ENCODE measurements at places on chromosomes 6 and 20.

- DNase-seq = peak; percentile 13
Measured at GRCh38 chr20:26208296-26209091, 511.8 kb upstream of the ZNF337 start.

GRCh38 chr6:17413313-17413750 lies 19.9 kb downstream of the CAP2 start:
- peak; percentile 76 for DNase-seq

DNA sequence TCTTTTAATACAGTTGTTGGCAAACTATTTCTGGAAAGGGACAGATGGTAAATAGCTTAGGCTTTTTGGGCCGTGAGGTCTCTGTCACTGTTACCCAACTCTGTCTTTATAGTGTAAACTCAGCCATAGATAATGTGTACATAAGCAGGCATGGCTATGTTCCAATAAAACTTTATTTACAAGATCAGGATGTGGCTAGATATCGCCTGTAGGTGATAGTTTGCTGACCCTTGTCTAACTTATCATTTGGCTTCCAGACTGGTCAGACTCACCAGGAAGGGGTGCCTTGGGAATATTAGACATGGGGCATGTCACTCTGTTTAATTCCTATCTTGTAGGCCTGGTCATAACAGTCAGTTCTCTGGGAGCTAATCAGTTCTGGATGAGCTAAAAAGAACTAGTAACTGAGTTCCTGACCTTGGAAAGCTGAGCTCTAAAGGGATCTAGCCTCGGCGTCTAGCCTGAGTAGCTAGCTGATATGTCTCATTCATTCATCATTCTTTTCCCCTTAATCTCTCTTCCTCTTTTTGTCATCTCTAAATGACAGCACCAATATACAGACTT lies 163.6 kb downstream of the SLC16A10 start:
- DNase-seq = no peak

- no peak for DNase-seq
Measured at GRCh38 chr20:1392443-1392692, 486 bp downstream of the FKBP1A start.

DNA sequence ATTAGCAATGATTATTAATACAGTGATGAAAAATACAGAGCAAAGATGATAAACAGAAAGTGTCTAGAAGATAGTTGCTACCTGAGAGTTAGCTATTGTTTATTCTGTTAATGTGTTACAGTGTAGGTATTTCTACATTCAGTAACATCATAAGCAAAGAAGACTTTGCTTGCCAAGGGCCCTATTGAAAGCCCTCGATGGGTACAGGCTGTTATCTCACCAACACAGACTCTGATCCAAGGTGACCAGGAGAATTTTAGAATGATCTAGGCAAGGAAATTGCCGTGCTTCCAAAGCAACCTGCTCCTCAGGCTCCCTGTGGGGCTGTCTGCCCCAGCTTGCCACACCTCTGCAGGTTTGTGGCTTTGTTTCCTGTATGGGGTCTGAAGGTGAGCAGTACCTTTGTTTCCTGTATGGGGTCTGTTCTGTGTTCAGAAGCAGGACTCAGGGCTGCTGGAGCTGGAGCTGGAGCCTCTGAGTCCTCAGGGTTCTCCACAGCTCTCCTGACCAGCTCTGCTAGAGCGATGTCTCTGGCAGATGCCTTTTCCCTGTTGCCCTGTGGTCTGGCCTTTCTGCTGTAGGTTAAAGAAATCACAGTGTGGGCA lies 32.5 kb downstream of the PHACTR3 start:
- no peak for DNase-seq

GRCh38 chr6:165109011-165109410 lies 200.4 kb downstream of the C6orf118 start:
- no peak for DNase-seq

DNA sequence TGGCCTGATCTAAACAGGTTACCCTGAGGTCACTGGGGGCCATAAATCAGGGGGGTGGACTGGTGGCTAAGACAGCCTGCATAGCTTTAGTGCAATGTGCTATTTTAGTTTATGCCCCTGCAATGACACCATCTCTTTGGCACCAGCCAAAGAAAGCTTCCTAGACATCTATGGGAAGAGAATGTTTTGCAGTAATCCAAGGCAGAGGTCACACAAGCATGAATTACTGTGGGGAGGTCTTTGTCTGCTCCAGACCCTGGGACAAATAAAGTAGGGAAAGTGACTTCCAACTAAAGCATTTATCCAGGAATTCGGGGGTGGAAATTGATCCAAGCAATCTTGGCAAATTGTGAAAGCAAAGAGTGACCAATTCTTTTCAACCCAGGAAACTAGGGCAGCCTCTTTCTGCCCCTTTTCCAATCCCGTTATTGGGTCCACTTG lies 5.3 kb downstream of the RIPOR2 start:
- peak; percentile 89 for DNase-seq

DNA sequence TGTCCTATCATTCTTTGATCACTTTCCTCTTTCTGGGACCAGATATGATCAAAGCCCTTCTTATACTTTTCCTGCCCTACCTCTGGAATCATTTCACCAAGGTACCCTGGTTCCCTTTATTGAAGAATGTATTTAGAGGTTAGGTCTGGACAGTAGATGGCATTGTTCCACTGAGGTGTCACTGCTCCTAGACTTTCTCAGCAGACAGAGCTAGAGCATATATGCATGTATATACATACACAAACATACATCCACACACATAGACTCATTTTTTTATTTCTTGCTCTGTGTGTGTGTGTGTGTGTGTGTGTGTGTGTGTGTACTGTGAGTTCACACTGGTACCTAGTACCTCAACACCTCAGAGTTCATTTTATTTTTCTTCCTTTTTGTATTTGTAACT lies 40.9 kb downstream of the PTPRA start:
- peak; percentile 3 for DNase-seq

GRCh38 chr20:63406011-63406410 lies 44.9 kb upstream of the CHRNA4 start:
- no peak for DNase-seq

DNA sequence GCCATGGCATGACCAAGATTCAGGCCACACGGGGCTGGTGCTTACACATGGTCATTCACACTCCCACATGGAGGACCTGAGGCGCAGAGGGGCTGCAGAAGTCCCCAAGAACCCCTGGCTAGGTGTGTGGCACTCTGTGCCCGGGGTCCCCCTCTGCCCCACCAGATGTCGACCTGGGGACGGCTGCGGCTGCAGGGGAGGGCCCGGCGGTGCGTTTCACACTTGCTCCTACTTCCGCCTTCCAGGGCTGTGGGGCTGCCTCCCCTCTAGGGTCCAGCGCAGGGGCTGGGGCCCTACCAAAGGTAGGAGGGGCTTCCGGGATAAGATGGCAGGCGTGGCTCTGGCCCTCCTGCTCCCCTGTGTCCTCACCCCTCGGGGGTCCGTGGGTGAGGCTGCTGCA lies 81.1 kb upstream of the SLCO4A1 start:
- DNase-seq = no peak

GRCh38 chr6:47453372-47453936 lies 24.1 kb upstream of the CD2AP start:
- no peak for DNase-seq

DNA sequence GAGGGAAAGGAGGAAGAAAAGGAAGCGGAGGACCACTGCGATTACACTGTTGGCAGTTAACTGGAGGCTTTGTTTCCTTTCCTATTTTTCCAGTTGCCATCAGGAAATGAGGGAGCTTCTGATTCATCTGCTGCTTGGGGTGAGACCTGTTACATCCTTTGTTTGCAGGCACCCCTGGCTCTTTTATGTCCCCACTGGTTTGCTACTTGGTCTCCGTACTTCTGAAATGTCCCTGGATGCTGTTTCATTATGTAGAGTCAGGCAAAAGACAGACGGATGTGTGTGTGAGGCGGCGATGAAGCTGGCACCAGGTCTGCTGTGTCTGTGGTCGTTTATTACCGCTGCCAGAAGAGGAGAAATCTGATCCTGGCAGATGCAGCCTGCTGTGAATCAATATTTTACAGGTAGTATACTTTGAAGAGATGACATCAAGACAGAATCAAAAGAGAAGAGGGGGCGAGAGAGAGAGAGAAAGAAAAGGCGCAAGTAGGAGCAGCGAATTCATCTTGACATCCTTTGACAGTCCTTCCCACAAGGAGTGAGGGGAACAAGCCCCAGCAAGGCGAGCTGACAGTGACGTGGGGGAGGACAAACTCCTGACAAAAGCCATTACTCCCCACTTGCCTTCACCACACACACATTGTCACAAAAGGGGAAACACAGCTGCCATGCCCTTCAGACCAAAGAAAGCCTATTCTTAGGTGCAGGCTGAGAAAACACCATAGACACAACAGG lies 145.9 kb upstream of the FBXL4 start:
- DNase-seq = no peak

- DNase-seq = peak; percentile 29
Measured at GRCh38 chr6:80988892-80989291, 763.6 kb downstream of the TENT5A start.

GRCh38 chr6:2970753-2971419 lies 481 bp downstream of the SERPINB6 start:
- no peak for DNase-seq

GRCh38 chr6:50945789-50946188 lies 127.1 kb downstream of the TFAP2B start:
- no peak for DNase-seq

DNA sequence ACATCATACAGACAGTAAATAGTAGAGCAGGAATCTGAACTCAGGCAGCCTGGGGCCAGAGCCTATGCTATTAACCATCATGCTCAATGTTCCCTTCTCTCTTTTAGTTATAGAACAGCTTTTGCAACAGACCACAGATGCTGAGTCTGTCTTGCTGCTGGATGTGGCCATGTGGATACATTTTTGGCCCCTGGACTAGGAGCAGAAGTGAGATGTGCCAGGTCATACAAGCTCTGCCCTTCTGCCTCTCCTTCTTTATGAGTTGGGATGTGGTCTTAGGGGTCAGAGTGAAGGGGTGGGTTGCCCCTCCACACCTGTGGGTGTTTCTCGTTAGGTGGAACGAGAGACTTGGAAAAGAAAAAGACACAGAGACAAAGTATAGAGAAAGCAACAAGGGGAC lies 14.6 kb upstream of the AARS2 start:
- DNase-seq = no peak

DNA sequence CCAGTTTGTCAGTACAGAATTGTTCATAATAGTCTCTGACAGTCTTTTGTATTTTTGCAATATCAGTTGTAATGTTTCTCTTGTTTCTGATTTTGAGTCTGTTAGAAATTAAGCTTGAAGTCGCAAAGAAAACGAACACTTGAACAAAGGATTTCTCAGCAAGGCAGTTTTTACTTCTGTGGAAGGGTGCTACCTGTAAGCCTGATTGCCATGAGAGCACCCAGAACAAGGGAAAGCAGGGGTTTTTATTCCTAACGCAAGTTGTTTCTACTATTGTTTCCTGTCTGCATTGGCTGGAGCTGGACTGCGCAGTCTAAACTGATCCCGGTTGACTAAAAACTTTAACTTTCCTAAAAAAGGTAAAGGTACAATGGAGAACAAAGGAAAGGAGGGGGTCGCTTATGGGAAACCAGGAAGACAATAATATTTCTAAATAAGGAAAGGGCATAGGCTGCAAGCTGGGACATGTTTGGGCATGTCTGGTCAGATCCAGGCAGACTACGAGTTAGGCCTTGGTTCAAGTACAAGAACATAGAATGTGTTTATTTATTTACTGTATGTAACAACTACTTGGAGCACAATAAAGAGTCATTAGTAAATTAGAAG lies 28.5 kb downstream of the HLA-B start:
- DNase-seq = no peak

DNA sequence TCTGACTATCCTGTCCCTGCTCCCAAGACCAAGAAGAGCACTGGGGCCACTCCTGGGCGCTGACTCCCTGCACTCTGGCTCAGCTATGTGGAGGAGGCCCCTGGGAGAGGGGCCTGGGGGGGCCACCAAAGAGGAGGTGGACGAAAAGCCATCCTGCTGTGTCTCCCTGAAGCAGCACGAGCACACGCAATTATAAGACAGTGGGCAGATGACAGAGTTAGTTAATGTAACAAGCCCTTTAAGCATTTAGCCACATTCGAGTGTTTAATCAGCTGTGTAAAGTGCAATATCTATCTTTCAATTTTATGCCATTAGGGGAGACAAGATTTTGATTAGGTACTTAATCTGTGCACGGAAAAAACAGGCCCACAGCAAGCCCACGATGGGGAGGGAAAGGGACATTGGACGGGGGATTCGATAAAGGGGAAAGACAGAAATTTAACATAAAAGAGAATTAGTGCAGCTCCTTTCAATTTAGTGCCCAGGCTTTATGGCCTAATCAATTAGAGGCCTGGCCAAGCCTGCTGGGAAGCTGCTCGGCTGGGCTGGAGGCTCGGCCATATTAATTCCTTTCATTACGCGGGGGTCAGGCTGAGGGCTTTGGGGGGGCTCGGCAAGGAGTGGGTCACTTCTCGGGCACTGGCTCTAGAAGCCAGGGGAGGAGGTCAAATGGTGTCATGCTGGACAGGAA lies 286.2 kb downstream of the DHX35 start:
- DNase-seq = no peak

DNA sequence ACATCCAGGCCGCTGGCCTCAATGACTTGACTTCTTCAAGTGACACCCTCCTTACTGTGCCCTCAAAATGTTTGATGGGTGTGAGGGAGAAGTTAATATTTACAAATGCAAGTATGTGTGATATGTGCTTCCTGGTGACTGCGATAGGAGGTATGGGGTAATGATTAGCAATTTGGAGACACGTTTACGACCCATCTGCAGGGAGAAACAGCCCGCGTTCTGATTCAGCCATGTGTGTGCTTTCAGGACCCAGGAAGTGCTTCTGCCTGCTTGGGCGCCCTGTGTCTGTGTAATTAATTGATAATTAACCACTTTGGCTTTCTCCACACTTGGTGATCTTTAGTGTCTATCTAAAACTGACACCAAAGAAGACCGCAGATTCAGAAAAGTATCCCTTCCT lies 25.0 kb downstream of the SIRPA start:
- DNase-seq = no peak

DNA sequence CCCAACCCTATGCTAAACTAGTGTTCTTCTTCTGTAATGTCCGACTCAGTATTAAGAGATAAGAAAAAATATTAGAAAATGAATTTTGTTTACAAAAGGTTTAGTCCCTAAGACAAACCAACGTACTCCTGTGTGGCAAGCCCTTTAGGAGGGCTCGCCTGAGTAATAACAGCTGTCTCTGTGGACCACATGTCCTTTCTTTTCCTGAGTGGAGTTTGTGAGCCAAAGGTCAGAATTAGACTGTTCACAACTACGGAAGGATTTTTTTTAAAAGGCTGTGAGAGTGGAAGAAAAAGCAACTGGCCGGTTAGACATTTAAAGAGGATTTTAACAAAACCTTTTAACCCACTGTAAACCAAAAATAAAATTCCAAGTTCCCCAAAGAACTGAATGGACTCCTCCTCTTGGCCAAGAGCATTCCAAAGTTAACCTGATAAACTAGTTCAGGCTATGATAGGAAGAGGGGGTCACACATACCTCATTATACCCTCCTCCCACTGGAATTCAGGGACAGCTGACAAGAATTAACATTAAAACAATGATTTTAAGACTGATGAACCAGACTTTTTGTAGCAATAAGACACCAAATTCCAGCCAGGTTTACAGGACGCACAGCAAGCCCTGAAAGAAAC lies 43.5 kb downstream of the FAM184A start:
- no peak for DNase-seq

- no peak for DNase-seq
Measured at GRCh38 chr6:167819576-167819975, 7.1 kb upstream of the AFDN start.

Data from fibroblast of skin of right biceps (primary cell).